ENCODE measurements at places on chromosomes 7 and 10.

GRCh38 chr10:117544004-117544701, 1.6 kb downstream of the EMX2 start:
- DNase-seq = no peak

DNA sequence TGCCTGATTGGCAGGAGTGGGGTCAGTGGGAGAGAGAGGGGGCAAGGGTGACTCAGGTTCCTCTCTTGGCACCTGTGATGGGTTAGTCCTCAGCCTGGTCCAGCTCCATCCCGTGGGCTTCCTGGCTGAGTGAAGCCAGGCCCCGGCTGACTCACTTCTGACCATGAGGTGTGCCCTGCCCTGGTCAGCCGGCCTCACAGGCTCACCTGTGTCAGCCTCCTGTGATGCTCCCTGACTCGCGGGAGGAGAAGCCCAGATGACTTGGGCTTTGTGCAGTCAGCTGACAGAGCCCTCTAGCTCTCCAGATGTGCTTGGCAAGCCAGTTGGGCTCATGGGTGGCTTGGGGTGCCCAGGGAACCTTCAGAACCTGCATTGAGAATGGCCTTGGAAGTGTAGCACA, 16.0 kb upstream of the PPIF start:
- no peak for DNase-seq

- DNase-seq = no peak
These were observed 184.4 kb downstream of the PTPRN2 start for GRCh38 chr7:158403013-158403821.

- no peak for DNase-seq
These were observed 20.9 kb upstream of the PPA1 start for GRCh38 chr10:70253878-70254765.

DNA sequence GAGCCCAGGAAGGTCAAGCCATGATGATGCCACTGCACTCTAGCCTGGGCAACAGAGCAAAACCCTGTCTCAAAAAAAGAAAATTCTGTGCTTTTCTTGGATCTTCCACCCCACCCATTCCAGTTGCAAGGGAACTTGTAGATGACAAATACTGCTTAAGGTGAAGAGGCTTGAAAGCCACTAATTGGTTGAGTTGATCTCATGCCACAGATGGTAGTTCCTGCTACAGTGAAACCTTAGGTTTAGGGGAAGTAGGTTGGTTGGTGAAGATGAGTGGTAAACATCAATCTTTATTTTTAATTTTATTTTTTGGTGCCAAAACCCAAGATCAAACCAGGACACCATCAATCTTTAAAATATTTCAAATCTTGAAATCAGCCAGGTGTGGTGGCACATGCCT, 2.9 kb upstream of the GDI2 start:
- no peak for DNase-seq

- DNase-seq = no peak
These were observed 638.4 kb downstream of the GALNT17 start for GRCh38 chr7:71770269-71770907.

DNA sequence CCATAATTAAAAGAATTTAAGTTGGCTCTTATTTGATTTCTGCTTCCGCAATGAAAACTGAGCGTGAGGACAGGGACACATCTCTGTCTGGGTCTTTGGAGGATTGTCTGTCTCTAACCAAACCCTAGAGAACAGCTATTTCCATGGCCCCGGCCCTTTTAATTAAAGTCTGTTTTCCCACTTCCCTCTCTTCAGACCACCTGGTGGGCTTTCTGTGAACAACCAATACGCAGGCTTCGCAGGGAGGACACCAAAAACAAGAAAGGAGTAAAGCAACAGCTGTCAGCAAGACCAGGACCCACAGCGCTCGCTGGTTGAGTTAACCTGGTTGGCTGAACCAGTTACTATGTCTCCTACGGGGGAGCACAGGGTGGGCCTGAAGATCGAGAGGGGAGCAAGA, 217.1 kb upstream of the FRMD4A start:
- no peak for DNase-seq

DNA sequence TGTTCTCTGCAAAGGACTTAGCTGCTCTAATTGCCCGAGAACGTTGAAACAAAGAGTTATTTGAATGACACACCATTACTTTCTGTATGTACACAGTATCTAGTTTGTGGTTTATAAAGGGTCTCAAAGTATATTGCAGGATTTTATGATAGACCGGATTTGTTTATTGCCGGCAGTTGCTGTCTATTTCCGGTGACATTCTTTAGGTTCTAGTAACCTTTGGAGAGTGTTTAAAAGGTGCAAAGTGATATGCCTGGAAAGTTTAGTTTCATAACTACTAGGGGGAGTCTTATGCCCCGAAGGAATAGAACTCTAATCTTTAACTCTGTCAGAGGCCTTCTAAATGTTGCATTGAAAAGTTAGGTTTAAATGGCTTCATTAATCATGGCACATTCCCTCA, 63.8 kb downstream of the PAPSS2 start:
- no peak for DNase-seq

- DNase-seq = no peak
These were observed 92.8 kb downstream of the ST7 start for GRCh38 chr7:117045927-117046710.

GRCh38 chr7:101112233-101112632, 14.7 kb upstream of the SERPINE1 start:
- no peak for DNase-seq

DNA sequence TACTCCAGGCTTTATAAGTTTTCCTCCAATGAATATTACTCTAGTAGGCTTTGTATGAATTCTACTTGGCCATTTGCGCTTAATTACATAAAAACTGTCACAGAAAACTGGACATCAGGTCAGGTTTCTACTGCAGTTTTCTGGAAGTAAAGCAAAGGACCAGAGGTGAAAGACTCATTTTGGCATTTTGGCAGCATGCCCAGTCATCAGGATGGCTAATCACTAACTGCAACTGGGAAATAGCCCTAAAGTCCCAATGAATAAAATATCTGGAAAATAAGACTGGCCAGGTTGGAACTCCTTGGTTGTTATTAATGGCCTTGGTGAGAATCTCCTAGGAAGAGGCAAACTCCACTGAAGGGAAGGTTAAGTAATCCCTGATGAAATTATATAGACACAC, 75.5 kb downstream of the COPG2 start:
- no peak for DNase-seq

DNA sequence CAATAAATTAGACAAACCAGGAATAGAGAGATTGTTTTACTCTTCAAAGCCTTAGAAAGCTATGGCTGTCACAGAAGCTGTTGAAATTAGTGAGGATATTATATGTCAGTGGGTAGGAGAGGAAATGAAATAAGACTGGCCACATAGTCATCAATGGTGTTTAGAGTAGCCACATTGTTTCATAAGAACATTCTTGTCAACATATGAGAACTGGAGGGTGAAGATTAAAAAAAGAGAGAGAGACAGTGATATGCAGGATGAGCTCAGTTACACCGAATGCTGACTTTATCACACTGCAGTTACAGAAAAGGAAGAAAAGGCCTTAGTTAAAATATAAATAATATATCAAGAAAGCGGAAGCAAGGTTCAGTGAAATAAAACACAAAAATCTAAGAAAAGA, 412.0 kb downstream of the CNTNAP2 start:
- no peak for DNase-seq

DNA sequence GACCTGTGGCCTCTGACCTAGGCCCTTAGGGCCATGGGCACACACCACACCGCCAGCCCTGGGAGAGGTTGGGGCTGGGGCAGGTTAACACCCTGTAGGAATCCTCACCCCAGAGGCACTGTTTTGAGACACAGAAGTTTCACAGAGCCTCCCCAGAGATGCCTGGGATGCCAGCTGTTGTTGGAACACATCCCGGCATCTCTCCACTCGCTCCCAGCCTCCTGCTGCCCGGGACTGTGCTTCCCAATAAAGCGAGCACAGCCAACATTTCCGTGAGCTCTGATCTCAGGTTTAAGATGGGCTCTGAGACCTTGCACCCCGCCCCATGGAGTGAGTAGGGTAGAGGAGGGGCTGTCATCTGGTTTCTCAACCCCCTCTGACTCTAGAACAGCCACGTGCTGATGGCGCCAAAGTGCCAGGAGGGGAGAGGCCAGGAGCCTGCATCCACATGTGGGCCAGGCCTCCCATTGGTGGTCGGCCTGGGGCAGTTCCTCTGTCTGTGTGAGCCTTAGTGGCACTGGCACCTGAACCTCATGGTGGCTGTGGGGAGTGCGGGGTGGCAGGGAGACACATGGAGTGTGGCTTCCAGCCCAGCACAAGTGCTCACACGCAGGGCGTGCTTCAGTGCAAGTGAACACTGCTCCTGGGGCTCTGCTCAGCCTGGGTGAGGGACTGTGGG, 54.7 kb downstream of the RASGEF1A start:
- DNase-seq = no peak

DNA sequence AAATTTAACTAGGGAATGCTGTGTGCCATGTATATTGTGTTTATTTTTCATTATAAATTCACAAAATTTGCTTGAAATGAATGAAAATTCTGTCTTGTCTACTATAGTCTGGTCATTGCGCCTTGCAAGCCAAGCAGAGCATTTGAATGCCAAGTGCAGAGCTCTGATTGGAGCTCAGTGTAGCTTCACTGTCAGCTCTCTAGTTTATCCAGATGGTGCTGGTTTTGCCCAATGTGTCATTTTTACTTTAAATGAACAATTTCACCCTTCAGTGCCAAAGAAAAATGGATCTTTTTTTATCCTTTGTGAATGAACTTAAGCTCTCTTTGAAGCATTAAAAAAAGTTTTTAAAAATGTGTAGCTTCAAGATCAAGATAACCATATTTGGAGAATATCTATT, 225.6 kb upstream of the CACNA2D1 start:
- DNase-seq = no peak

- no peak for DNase-seq
These were observed 49.3 kb downstream of the CFAP46 start for GRCh38 chr10:132893090-132893489.

- no peak for DNase-seq
These were observed 95.2 kb downstream of the PRPF18 start for GRCh38 chr10:13681960-13682359.

DNA sequence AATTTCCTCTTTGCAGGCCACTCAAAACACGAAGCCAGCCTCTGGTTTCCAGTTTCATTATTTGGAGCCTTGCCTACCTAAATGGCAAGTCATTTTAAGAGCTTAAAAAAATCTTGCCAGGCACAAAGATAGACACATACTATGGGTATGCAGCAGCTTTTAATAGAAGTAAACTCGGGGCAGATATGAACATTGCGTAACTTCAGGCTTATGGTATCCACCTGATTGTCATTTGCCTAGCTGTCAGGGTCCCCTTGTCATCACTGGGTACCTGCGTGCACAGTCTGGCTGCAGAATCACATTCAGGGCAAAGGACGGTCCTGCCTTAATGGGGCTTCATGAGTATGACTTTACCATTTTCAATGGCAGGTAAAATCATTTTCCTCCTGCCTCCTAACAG, 466.1 kb upstream of the NRP1 start:
- DNase-seq = no peak

DNA sequence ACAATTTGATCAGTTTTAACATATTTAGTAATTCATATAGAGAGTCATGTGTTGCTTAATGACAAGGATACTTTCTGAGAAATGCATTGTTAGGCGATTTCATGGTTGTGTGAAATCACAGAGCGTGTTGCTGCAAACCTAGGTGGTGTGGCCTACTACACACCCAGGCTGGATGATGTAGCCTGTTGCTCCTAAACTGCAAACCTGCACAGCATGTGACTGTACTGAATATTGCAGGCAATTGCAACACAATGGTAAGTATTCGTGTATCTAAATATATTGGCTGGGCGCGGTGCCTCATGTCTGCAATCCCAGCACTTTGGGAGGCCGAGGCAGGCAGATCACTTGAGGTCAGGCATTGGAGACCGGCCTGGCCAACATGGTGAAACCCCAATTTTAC, 73.7 kb upstream of the BAIAP2L1 start:
- no peak for DNase-seq

DNA sequence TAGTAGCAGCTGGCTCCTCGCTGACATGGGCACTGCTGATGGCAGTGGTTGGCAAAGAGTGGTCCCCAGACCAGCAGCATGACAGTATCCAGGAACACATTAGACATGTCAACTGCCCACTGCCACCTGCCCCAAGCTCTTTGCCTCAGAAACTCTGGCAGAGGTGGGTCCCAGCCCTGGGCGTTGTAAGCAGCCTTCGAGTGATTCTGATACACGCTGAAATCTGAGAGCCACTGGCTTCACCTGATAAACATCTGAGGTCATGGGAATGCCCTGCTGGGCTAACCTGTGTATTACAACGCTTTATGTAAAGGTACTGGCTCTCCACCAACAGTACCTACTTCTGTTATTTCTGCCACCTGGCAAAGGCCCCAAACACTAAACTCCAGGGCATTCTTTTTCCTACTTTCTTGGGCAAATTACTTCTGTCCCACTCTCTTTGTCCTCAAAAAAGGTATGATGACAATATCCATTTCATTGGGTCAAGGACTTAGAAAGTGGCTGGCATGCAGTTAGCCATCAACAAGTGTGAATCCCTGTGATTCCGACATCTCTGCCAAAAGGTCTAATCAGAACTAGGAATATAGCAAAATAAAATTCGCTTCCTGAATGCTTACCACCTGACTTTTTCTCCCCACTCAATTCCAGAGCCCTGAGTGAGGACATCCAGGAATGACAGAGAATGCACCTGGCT, 9.2 kb downstream of the SGMS1 start:
- DNase-seq = no peak

DNA sequence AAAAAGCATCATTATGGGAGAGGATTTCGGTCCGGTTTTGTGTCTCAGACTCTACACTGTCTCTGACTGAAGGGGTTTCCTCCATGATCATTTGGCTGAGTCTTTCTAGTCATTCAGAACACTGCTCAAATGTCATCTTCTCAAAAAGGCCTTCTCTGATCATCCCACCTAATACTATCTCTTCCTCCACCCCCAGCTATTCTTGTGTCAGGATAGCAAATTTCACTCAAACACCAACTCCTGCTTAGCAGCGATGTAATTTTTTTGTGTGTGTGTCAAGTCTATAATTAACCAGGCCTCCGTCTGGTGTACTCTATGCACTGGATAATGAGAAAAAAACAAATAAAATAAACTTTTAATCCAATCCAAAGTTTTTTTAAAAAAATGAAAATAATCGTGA, 200.4 kb downstream of the KCND2 start:
- no peak for DNase-seq

DNA sequence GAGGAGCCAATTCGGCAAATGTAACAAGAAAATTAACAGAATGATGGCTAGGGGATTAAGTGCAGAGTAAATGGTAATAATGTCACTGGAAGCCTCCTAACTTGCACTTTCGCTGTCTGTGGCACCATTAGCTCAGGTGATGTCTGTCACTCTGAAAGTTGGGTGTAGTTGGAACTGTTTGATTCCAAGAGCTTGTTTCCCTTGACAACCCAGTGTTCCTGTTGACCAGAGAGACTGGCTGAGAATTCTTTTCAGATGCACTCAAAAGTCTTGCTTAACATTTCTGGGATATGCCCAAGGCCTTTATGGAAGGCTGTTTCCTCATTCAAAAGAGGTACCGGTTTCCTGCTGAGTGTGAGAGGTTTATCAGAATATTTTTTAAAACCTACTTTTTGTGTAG, 49.6 kb downstream of the PLPP4 start:
- DNase-seq = no peak

GRCh38 chr7:74318043-74318442, 28.8 kb downstream of the CLIP2 start:
- no peak for DNase-seq

- no peak for DNase-seq
These were observed 1.3 kb upstream of the CUL1 start for GRCh38 chr7:148697256-148698006.

Measured in neural crest cell (in vitro differentiated cells).